ENCODE measurements at places on chromosomes 1 and 21. TPM values are rescaled to one million over a fixed set of nuclear protein-coding genes. Genes with fewer than 3 reads are reported as not detected.

HTR1D gene
- total RNA-seq = 11.6 TPM

SPRR2B gene
- total RNA-seq = not detected

PSMA5 gene
- total RNA-seq = 121 TPM

CD1B gene
- total RNA-seq = not detected

C8B gene
- total RNA-seq = not detected

ATP1A4 gene
- not detected for total RNA-seq

C1orf198 gene
- total RNA-seq = 13.9 TPM

SLC6A9 gene
- 14.6 TPM for total RNA-seq

OR2L13 gene
- not detected for total RNA-seq

ZC3H12A gene
- 11.2 TPM for total RNA-seq

ACTA1 gene
- total RNA-seq = 0.18 TPM

SLC6A17 gene
- total RNA-seq = 5.0 TPM

TMPRSS2 gene
- 0.26 TPM for total RNA-seq

KAZN gene
- 3.9 TPM for total RNA-seq

PGLYRP3 gene
- total RNA-seq = not detected

KCNH1 gene
- 2.4 TPM for total RNA-seq

FCGR3B gene
- not detected for total RNA-seq

MYOG gene
- total RNA-seq = not detected

IL6R gene
- total RNA-seq = 13.4 TPM

PKP1 gene
- total RNA-seq = 0.08 TPM

PER3 gene
- total RNA-seq = 1.2 TPM

PTGER3 gene
- not detected for total RNA-seq

LMX1A gene
- not detected for total RNA-seq

PADI2 gene
- total RNA-seq = 1.3 TPM

PTAFR gene
- 0.23 TPM for total RNA-seq

URB1 gene
- 13.3 TPM for total RNA-seq

HMGN1 gene
- 179 TPM for total RNA-seq

RC3H1 gene
- 6.4 TPM for total RNA-seq

FCRLB gene
- 2.2 TPM for total RNA-seq

AKR7A3 gene
- total RNA-seq = 0.18 TPM

RAB42 gene
- total RNA-seq = 1.9 TPM

ACTN2 gene
- 0.02 TPM for total RNA-seq

ANKRD65 gene
- not detected for total RNA-seq

IVL gene
- not detected for total RNA-seq

KLF17 gene
- 0.33 TPM for total RNA-seq

AVPR1B gene
- not detected for total RNA-seq

DMBX1 gene
- 0.71 TPM for total RNA-seq

DHRS3 gene
- 56.3 TPM for total RNA-seq

NBPF6 gene
- not detected for total RNA-seq

PTPRC gene
- total RNA-seq = not detected

DHDDS gene
- total RNA-seq = 23.1 TPM

RYR2 gene
- total RNA-seq = 0.07 TPM

C1orf35 gene
- 37.7 TPM for total RNA-seq

ADIPOR1 gene
- total RNA-seq = 59.5 TPM

IGSF3 gene
- total RNA-seq = 24.1 TPM

SPRR2G gene
- total RNA-seq = not detected

SERTAD4 gene
- total RNA-seq = 0.89 TPM

KCND3 gene
- total RNA-seq = not detected

ELOA gene
- total RNA-seq = 26.5 TPM

SORT1 gene
- 3.8 TPM for total RNA-seq

SPRR5 gene
- total RNA-seq = not detected

GPR52 gene
- total RNA-seq = not detected

SFN gene
- 623 TPM for total RNA-seq

TMEM200B gene
- total RNA-seq = 0.07 TPM

FCGR2B gene
- not detected for total RNA-seq
